ENCODE measurements at places on chromosomes 5 and 9.

GRCh38 chr9:11190719-11191118, 577.9 kb upstream of the PTPRD start:
- DNase-seq = no peak

- no peak for DNase-seq
Observed at GRCh38 chr5:4013106-4013898, 417.7 kb downstream of the IRX1 start.

- no peak for DNase-seq
Observed at GRCh38 chr5:34652466-34652865, 3.7 kb upstream of the RAI14 start.

- no peak for DNase-seq
Observed at GRCh38 chr5:154607746-154608145, 129.7 kb upstream of the HAND1 start.

DNA sequence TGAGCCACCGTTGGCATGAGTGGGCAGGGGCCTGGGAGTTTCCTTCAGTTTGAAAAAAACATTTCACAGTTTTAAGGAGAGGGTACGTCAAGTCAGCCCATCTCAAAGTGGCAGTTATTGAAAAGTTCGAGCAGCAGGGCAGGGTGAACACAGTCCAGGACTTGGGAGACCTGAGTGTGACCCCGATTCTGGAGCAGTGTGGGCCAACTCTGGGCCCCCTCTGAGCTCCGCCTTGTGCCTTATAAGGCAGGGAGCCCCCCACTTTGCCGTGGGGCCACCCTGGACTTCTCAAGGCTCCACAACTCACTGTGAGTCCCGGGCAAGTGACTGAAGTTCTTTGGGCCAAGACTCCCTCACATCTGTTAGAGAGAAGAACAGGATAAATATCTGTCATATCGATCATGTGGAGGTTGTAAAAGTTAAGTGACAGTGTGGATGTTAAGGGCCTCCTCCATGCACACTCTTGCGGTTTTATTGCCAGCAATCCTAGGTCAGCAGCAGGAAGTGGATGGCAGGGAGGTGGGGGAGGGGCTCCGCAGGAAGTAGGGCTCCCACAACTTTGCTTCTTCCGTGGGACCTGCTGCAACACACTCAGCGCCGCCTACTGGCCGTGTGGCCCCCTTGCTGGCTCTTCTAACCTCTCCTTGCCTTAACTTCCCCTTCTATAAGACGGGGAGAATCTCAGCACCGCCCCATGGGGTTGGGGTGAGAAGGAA, 38.4 kb downstream of the HRH2 start:
- peak; percentile 21 for DNase-seq

All from AG20443 (cell line).